Stimulated activated CD4-positive, alpha-beta T cell treated with anti-CD3 and anti-CD28 coated beads, TNF-alpha, amount 100 ng/mL, for 48 hours (primary cell): ENCODE measurements at places on chromosomes 5 and 9.

DNA sequence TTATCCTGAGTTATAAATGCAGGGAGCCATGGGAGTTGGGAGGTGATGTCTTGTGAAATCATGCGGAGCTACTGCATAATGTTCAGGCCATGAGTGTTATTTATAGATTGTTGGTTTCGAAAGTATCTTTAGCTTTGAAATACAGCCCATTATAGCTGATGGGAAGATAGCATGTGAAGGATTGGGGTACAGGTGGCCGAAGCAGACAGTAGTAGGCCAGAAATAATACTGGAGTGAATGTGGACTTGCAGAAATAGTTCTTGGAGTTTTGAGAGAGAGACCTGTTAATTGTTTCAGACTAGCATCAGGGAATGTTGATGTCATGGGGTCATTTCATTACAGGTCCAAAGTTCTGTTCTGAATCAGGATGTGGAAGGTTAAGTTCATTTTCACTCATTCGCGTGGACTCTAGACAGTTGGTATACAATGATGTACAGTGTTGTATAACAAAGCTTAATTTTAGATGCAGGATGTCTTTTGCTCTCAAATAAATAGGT is 3.8 kb downstream of the ATP6V1G1 start:
- no peak for DNase-seq

- DNase-seq: no peak
Observed at GRCh38 chr5:176619569-176620332, 9.8 kb upstream of the GPRIN1 start.

GRCh38 chr5:136106351-136107031 is 26.2 kb upstream of the SMAD5 start:
- no peak for DNase-seq

GRCh38 chr5:60334281-60334713 is 365.7 kb downstream of the DEPDC1B start:
- DNase-seq: no peak

- DNase-seq: no peak
Observed at GRCh38 chr9:84238652-84239051, 101.9 kb downstream of the SLC28A3 start.

- DNase-seq: no peak
Observed at GRCh38 chr9:27441741-27442070, 82.4 kb upstream of the IFNK start.

DNA sequence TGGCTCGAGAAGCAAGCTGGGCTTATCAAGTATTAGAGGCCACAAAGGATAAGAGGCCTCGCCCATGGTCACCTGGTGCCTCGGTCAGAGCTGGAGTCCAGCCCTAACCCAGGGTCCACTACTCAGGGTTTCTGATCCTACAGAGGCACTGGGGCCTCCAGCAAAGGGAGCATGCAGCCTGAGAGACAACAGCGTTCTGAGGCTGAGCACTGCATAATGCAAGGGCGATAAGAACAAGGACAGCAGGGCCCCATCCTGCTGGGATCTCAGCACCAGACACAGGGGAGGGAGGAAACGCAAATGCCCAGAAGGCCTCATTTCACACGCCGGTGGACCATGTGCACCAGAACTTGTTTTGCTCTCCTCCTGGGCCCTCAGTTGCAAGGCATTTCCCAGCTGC is 63.0 kb downstream of the C5orf15 start:
- no peak for DNase-seq

- no peak for DNase-seq
Observed at GRCh38 chr9:94672811-94673487, 33.6 kb upstream of the FBP1 start.

- DNase-seq: no peak
Observed at GRCh38 chr5:10126900-10127299, 122.8 kb downstream of the ATPSCKMT start.

GRCh38 chr5:151281001-151281639 is 22.4 kb downstream of the SLC36A3 start:
- DNase-seq: no peak

- DNase-seq: no peak
Observed at GRCh38 chr5:164302533-164303235, 797.3 kb downstream of the MAT2B start.

DNA sequence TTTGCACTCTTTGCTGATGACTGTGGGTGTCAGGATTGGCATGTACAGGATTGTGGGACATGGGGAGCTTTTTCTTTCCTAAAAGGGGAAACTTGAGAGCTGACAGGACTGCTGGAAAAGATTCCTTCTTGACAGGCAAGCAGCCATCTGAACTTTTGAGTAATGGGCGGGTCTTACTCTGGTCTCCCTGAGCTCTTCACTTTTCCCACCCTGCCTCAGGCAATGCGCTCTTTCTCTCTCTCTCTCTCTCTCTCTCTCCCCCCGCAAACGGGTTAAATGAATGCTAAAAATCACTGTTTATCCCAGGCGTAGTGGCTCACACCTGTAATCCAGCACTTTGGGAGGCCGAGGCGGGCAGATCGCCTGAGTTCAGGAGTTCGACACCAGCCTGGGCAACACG is 37.1 kb upstream of the F2RL1 start:
- DNase-seq: no peak

- DNase-seq: no peak
Observed at GRCh38 chr9:22060831-22061383, 51.8 kb upstream of the CDKN2B start.

DNA sequence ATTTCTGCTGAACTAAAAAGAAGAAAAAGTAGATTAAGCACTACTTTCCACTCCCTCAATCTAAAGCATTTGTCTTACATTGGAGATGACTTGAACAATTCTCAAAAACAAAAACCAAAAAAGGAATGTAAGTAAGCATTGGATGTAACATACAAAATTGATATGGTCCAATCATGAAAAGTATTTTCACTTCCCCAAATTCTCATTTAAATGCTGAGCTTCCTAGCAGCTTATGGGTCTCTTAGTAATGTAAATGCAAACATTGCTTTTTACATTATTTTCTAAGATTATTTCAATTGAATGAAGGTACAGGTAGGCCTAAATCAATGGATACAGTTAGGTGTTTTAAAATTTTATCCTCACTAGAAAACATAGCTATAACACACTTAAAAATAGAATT is 20.0 kb downstream of the ANKH start:
- no peak for DNase-seq

DNA sequence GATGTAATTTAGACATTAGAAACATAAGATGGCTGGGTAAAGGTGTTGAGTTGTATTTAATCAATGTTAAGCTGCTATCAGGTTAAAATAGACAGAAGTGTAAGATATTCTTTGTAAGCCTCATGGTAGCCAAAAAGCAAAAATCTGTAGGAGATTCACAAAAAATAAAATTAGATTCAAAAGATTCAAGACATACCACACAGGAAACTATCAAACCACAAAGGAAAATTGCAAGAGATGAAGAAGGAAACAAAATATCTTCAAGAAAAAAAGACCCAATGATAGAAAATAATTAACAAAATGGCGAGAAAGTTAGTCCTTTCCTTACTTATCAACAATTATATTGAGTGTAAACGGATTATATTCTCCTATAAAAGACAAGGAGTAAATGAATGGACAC is 15.3 kb downstream of the XRCC4 start:
- no peak for DNase-seq

DNA sequence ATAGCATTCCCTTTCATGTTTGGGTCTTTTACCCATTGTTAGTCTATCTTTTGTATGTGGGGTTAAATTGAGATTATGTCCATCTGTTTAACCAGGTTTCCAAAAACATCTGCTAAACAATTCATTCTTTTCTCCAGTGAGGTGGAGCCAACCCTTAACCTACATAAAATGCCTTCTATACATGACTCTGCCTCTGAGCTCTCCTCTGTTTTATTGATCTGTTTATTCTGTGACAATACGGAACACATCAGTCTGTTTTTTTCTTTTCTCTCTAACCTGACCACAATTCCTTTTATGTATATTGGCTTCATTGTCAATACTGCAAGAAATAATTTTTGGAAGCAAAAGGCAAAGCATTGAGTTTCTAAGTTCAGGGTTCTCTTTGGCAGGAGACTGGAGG is 9.9 kb upstream of the ARL15 start:
- DNase-seq: no peak

DNA sequence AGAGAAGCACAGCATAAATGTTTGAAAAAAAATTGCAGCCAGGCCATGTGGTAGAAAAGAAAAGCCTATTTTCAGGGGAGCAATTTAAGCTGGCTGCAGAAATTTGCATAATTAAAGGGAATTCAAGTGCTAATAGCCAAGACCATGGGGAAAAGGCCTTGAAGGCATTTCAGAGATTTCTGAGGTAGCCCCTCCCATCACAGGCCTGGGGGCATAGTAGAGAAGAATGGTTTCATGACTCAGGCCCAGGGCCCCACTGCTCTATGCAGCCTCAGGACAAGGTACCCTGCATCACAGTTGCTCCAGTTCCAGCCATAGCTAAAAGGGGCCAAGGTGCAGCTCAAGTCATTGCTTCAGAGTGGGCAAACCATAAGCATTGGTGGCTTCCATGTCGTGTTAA is 1416.0 kb downstream of the EFNA5 start:
- DNase-seq: no peak

DNA sequence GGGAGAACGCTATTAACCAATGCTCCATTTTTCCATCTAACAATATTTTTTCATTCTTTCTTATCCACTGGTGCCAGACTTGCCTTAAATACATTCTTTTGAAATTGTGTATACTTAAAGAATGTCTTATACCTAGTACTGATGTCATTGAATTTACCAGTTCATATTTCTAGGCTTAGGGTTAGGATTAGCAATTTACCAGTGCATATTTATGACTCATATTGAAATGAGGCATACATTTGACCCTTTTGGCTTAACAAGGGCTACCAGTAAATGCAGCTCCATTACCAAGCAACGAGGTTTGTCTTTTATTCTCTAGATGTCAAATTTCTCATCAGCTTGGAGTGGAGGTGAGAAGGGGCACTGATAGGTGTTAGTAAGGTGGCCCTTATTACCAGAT is 89.5 kb downstream of the CDH9 start:
- no peak for DNase-seq

- DNase-seq: no peak
Observed at GRCh38 chr5:50978924-50979323, 312.5 kb downstream of the PARP8 start.
